Activated CD4-positive, alpha-beta T cell treated with anti-CD3 and anti-CD28 coated beads for 4 hours (primary cell): ENCODE measurements at places on chromosomes 5 and 9.

- DNase-seq = no peak
Measured at GRCh38 chr9:34335376-34335775, 6.0 kb downstream of the NUDT2 start.

GRCh38 chr9:90064971-90065370, 460.2 kb downstream of the GADD45G start:
- no peak for DNase-seq

- no peak for DNase-seq
Measured at GRCh38 chr5:170363671-170364070, 25.5 kb downstream of the KCNMB1 start.

- DNase-seq = no peak
Measured at GRCh38 chr5:97133101-97133500, 9.3 kb downstream of the LIX1 start.

GRCh38 chr5:137622850-137623249, 113.0 kb downstream of the KLHL3 start:
- DNase-seq = no peak

DNA sequence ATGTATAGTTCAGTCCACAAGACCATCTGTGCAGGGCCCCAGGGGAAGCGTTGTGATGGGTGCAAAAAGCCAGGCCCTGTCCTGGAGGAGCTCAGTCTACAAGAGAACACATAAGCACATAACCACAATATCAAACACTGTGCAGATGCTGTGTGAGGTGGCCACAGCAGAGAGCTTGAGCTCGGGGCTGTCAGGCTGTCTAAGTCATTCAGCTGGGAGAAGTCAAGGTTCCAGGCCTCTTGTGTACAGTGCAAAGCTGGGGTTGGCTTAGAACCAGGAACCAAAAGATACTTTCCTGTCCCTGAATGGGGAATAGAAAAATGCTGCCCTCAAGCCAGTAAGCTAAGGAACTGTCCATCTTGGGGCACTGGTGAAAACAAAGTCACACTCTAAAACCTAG, 75.0 kb downstream of the PRDM6 start:
- no peak for DNase-seq

DNA sequence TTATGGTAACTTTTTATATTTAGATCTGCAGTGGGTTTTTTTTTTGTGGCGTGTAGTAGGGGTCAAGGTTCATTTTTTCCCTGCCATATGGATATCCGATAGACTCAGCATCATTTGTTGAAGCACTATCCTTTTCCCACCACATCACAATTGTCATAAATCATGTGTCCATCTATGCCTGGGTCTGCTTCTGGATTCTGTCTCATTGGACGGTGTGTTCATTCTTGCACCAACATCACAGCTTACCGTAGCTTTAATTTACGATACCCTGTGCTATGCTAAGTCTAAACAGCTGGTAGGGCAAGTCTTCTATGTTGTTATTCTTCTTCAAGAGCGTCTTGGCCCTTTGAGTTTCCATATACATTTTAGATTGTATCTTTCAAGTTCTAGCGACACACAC, 175.0 kb downstream of the RGS3 start:
- DNase-seq = no peak

GRCh38 chr5:98839469-98840383, 66.3 kb downstream of the RGMB start:
- no peak for DNase-seq

- no peak for DNase-seq
Measured at GRCh38 chr5:139814191-139814601, 18.6 kb downstream of the PSD2 start.

DNA sequence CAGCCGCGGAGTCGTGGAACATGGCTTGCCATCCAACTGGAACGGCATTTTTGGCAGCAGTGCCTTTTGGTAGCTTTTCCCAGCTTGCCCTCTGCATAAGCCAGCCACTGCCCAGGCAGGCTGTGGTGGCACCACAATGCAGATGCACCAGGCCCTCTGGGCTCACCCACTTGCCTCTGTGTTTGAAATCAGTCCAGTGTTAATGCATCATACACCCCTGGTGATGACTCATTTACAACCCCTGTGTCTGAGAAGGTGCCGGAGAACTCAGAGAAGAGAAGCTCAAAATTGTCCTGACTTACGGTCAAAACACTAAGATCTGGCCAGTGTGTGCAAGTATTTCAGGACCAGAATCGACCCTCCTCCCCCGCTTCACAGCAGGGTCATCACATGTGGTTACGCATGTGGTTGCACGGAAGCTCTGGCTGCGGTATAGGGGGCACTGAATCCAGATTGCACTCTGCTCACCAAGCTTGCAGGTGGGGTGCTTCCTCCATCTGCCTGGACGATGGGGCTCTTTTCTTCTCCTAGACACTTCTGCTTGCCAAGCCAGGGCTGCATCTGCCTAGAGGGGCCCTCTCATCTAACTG, 66.5 kb upstream of the SMIM15 start:
- no peak for DNase-seq

- no peak for DNase-seq
Measured at GRCh38 chr9:18706648-18707047, 232.7 kb downstream of the ADAMTSL1 start.

DNA sequence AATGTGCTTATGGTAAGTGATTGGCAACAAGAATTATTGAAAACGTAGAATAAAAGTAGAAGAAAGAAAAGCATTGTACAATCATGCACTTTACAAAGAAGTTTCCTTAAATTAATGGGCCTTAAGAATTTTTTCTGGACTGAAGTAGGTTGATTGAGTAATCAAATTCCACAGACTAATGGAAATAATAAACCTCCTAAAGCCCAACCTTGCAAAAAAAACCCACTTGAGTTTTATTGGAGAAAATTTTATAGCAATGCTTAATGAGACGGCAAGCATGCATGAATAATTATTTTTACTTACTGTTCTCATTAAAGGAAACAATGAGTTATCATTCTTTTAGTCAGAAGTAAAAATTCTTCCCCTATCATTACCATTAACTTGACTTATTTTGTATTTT, 676.1 kb upstream of the C9orf72 start:
- no peak for DNase-seq

DNA sequence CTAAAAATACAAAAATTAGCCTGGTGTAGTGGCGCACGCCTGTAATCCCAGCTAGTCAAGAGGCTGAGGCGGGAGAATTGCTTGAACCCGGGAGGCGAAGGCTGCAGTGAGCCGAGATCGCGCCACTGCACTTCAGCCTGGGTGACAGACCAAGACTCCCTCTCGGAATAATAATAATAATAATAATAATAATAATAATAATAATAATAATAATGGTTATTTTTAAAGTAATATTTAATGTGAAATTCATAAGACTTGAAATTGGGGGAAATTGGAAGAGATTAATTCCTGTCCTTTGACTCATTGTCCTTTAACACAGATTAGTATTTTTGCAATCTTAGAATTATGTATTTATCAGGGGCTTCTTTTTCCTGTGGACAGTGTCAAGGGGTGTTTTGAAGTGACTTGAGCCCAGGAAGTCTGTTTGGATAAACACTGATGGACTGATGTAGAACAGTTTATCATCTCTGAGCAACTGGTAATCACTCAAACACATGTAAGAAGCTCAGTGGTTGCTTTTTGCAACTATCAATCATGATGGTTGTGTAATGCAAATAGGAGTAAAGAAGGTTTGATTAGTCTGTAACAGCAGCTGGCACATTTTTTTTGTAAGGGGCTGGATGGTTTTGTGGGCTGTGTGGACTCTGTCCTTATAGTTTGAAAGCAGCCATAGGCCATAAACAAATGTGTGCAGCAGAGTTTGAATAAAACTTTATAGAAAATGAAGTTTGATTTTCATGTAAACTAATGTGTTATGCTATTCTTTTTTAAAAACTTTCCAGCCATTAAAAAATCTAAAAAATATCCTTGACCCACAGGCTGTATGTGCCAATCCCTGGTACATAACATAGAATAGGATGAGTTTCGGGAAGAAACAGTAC, 93.5 kb downstream of the F2RL2 start:
- DNase-seq = no peak

DNA sequence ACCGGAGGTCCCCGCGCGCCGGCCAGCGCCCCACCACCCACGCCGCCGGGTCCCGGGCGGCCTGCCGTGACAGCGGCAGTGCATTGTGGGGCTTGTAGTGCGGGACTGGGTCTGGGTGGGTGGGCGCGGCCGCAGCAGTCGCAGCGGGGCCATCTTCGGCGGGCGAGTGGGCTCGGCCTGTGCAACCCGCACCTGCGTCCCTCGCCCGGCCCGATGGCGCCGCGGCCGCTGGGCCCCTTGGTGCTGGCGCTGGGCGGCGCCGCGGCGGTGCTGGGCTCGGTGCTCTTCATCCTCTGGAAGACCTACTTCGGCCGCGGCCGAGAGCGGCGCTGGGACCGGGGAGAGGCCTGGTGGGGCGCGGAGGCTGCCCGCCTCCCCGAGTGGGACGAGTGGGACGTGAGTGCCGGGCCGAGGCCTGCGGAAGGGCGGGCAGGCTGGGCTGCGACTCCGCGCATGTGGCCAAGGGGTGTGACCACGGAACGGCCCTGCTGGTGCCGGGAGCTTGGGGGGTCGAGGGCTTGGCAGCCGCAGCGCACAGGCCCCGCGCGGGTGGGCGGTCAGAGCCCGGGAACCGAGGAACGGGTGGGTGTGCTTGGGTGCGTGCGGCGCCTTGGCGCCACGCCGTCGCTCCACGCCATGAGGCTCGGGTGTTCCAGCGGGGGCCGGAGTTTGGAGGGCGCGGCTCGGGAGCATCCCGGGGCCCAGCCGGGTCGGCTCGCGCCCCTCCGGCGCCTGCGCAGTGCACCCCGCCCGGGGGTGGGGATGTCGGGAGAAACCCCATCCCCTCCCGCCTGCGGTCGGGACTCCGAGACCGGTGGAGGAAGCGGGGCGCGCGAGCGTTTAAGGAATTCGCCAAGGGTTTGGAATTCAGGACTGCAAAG, at the start of gene ARL10:
ARL10 (plus strand) TSS at position 137 of the 881 bp plus-strand sequence; CDS start at position 214, 77 bp downstream.
- DNase-seq = peak; percentile 57

DNA sequence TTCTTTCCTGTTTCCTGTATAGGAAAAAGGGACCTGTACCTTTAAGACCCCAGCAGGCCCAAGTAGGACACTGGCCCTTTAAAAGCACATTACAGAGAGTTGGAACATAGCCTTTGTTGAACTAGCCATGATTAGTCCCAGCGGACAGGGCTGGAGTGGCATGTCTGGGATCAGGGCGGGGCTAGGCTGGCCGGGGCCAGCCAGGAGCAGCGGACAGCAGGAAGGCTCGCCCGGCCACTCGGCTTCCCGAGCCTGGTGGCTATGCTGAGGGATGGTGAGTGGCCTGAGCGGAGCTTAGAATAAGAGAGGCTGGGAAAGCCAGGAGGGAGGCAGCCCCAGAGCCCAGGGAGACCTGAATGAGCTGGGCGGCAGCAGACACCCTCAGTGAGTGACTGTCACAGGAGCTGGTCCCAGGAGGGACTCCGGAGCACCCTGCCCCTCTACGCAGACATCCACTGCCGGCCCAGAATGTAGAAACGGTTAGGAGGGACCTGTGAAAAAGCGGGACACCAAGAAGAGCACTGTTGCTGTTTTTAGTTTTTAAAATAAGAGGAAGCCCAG, 92.1 kb downstream of the DAB2IP start:
- DNase-seq = no peak

GRCh38 chr9:113154471-113154870, 3.7 kb downstream of the SLC31A2 start:
- DNase-seq = no peak

GRCh38 chr5:149409268-149409948, 30.3 kb upstream of the IL17B start:
- DNase-seq = no peak

- no peak for DNase-seq
Measured at GRCh38 chr5:36584009-36584875, 22.2 kb upstream of the SLC1A3 start.

- DNase-seq = no peak
Measured at GRCh38 chr9:127977009-127977883, 3.5 kb downstream of the EEIG1 start.

DNA sequence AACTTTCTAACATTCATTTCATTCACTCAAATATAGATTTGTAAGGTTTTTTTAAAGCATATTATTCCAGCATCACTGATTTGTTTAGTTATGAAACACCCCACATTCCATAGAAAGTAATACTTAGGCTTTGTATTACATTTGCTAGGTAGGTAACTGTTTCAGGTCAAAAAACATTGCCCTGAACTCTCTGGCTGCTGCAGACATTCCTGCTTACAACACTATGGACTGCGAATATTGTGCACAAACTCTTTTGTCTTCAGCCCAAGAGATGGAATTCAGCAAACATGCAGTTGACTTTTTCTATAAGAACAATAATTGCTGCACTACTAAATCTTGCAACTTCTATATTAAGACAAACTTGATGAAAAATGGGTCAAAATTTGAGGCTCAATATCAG, 301.0 kb downstream of the ARL15 start:
- no peak for DNase-seq

GRCh38 chr5:117463881-117464570, 889.4 kb upstream of the SEMA6A start:
- no peak for DNase-seq

- no peak for DNase-seq
Measured at GRCh38 chr9:84748112-84748511, 78.6 kb downstream of the NTRK2 start.

- no peak for DNase-seq
Measured at GRCh38 chr5:132243366-132243977, 14.0 kb upstream of the PDLIM4 start.

- DNase-seq = no peak
Measured at GRCh38 chr5:135223891-135224625, 175.0 kb downstream of the MACROH2A1 start.
